ENCODE measurements at places on chromosomes 11 and 22.

GRCh38 chr11:114522818-114523217 lies 36.9 kb downstream of the NXPE1 start:
- DNase-seq, result no peak

DNA sequence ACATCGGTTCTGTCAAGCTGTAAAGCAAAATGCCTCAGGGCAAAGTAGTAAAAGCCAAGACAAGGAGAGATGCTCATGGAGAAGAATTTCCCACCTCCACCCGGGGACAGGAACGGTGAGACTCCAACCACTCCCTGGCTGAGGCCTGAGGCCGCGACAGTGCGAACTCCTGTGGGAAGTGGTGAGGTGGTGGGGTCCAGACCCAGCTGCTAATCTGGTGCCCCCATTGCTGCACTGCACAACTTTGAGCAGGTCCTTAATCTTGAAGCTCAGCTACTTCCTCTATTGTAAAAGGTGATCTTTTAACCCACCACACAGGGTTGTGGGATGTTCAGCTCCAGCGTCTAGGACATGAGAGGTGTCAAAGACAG lies 83.9 kb downstream of the ZC3H12C start:
- no peak for DNase-seq

DNA sequence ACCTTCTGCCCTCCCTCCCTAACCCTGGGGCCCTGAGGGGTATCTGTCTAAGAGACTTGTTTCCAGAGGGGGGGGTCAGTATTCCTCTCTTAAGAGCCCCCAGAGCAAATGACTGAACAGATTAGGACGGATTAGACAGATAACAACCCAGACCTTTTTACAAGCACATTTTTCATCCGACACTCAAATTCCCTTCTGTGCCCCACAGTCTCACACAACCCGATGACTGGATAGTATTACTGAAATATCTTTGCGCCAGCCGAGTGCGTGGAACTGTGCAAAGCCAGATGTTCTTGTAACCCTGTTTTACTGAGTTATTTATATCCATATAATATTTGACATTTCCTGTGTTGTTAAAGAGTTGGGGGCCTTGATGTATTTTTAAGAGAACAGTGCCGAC lies 30.9 kb upstream of the FLI1 start:
- no peak for DNase-seq

GRCh38 chr22:38696606-38697424 lies 3.9 kb downstream of the JOSD1 start:
- no peak for DNase-seq

DNA sequence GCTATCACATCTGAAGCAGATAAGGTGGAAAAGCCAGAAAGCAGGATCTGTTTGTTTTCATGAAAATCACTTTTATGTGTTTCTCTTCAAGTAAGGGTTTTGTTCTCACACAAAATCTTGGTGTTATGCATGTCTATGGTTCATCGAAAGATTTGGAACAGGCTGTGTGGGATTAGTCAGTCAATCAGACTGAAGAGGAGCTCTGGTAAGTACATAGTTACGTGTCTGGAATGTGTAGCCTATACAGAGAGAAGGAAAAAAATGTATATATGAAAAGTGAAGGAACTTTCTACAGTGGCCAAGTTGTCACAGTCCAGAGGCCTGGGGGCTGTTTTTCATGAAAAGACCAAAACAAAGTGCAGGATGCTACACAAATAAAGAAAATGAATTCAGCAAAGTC lies 156.7 kb downstream of the CNTN5 start:
- no peak for DNase-seq

DNA sequence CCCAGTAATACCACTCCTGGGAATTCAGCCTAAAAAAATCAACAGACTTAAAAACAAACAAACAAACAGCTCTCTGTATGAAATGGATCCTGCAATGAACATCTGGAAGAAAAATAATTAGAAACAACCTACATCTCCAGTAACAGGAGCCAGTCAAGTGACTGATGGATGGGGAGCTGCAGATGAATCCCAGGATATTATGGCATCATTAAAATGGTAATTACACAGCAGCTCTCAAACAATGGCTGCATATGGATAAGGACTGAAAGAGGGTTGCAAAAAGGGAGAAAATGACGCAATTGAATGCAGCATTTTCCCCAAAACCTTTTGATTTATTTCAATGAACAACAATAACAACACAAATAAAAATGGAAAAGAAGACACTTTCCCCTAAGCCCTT lies 4.1 kb downstream of the NPTXR start:
- no peak for DNase-seq

DNA sequence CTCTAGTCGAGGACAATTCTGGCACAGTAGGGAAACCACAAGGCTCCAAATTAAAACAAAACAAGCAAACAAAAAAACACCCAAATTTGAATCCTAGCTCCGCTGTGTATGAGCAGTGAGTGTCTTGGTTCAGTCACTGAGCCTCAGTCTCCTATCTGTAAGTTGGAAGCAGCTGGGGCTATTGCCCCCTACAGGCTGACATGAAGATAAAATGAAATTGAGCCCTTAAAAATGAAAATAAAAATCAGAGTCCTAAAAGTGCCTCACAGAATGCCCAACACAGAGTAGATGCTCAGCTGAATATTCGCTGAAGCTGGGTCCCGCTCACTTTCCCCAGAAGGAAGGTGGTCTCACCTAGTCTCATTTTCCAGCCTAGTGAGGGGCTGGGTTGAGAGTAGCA lies 65.2 kb downstream of the PDE2A start:
- DNase-seq, result no peak

GRCh38 chr11:130999992-131000770 lies 83.9 kb upstream of the SNX19 start:
- no peak for DNase-seq

GRCh38 chr11:117256573-117256972 lies 24.1 kb downstream of the RNF214 start:
- DNase-seq, result no peak

GRCh38 chr11:134410766-134411165 lies 1.3 kb downstream of the B3GAT1 start:
- DNase-seq, result no peak

DNA sequence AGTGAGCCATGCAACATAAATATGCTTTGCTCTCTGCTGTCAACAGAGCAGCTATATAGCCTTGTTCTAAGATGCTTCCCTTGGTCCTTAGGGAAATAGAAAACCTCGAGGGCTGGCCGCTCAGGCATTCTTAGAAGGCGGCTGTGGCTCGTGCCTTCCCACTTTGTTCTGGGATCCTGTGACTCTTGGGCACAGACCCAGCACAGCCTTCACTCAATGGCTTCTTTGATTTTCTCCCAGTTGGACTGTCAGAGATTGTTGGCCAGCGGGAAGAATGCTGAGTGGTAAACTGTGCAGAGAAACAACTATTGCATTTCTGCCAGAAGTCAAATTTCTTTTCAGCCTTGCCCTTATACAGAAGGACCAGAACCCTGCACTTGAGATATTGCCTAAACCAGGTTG lies 9.5 kb upstream of the MICAL2 start:
- no peak for DNase-seq

DNA sequence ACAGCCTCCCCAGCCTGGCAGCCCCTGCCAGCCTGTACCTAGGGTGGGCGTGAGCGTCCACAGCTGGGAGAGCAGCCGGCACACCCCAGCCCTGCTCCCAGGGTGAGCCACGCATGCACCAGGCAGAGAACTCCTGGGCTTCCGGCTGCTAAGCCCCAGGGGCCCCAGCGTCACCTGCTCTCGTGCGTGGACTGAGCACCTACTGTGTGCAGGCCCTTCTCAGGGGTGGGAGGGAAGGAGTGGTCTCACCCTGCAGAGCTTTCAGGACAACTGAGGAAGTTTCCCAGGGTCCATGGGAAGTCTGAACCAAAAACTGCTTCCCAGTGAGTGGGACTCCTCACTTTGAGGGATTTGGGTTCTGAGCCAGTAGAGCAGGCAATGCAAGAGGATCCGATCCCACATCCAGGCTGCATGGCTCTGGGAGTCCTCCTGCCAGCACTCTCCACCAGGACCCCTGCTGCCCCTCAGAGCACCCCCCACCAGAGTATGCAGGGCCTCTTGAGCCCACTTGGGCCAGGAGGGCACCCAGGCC lies 47.1 kb upstream of the PRODH start:
- no peak for DNase-seq

DNA sequence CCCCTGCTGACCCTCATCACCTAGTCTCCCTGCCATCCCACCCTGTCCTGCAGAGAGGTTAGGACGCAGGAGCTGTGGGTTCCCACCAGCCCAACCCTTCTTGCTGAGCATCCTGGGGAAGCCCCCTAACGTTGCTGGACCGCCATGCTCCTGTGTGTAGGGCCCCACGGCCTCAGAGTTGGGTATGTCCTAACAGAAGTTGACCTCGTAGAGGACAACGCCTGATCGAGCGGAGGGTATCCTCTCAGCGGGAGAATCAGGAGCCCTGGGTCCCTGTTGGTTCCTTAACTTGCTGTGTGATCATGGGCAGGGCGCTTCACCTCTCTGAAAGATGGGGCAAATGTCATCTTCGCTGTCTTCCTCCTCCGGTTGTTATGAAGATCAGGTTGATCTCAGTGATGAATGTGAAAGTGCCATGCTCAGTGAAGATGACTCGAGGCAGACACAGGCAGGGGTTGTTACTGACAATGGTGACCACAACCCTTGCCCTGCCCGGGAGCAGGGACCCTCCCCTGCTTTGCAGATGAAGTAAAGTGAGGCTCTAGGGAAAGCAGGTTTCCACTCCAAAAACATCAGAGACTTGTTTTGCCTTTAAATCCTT lies 19.3 kb upstream of the CD5 start:
- no peak for DNase-seq

DNA sequence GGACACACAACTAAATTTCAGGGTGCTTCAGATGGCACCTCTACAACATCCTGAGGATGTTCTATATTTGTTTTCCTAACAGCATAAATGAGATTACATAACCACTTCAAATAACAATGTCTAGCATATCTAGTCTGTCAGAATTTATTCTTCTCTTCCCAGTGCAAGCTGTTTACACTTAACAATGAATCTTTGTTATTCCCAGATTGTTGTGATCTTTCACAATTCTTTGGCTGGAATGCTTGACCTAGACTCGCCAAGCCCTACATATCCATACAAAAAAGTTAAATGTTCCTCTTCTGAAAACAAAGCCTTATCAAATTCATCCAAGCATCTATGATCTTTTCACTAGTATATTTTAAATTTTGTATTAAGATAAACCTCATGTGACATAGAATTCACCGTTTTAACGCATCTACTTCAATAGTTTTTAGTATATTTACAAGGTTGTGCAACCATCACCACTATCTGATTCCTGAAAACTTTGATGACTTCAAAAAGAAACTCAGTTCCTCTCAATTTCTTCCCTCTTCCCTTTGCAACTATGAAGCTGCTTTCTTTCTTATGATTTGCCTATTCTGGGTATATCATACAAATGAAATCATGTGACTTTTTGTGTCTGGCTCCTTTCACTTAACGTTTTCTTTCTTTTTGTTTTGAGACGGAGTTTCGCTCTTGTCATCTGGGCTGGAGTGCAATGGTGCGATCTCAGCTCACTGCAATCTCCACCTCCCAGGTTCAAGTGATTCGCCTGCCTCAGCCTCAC lies 61.7 kb upstream of the CHRNA10 start:
- no peak for DNase-seq

DNA sequence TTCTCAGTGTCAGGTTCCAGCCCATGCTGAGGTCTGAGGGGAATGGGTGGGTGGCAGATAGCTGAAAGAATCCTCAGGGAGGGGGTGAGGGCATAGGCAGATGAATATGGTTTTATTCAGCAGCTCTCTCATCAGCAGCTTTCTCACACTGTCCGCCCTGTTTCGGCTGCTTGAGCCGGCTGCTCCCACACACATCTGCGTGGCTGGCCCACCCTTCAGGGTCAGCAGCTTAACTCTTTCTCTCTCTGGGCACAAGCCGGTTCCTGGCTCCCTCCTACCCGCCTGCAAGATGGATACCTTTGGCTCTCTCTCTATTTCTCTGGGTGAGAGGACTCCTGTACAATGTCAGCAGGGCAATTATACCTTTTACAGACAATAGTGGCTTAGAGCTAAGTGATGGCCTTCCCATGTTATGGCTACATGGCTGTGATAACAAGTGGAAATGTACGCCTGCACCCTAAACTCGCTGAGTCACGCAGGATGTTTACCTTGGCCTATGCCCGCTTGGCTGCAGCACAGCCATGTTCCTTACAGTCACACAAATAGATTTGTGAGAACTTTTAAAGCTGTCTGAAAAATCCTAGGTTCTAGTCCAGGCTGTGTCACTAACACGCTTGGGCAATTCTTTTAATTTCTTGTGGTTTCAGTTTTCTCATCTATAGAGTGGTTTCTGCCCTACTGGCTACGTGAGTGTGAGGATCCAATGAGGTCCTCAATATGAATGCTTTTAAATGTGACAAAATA lies 4.1 kb downstream of the MMP20 start:
- DNase-seq, result no peak

DNA sequence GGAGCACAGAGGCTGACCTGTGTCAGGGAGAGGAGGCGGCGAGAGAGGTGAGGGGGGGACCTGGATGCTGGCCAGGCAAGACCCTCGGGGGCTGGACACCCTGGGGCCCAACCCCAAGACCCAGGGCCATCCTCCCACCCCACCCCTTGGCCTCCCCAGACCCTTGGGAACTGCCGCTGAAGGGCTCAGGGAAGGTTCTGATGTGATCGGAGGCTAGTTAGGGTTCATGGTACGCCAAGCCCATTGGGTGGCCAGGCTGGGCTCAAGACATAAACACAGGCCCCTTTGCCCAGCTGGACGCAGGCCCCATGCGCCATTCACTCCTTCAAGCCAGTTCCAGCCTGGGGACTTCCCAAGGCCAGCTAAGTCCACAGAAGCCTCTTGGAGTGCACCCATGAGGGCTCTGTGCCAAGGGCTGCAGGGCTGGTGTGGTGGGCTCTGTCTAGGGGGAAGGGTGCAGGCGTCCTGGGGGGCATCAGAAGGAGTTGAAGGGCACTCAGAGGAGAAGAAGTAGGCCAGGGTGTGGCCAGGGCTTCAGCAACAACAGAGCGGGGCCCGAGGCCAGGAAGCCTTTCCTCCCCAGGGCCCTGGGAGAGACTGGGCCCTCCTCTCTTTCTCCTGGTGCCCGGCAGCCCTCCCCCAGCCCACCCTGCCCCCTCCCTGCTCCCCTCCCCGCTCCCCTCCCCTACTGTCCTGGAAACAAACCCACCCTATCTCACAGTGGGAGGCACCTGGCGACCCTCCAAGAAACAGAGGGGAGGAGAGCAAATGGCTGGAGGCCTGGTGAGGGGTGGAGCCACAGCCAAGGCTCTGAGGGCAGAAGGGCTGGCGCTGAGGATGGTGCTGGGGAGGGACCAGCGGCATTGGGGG lies 12.9 kb downstream of the TSPAN32 start:
- no peak for DNase-seq

- no peak for DNase-seq
Observed at GRCh38 chr11:5283882-5284281, 14.1 kb upstream of the HBE1 start.

DNA sequence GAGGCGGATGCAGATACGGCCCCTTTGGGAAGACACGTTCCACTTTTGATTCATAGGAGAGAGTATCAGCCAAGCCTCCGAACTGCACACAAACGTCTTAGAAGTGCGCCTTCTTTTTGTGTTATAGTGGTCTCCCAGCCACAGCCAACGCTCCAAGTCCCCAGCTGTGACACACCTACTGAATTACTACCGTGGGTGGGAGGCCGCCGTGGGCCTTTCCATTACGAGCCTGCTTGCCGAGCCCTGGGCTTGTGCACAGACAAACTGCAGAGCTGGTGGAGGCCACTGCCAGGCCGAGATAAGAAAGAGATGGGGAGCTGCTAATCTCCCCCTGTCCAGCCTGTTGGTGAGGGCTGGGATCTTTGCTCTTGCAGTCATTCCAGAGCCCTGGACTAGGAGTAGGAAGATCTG lies 761 bp downstream of the HMBS start:
- peak; percentile 24 for DNase-seq

GRCh38 chr22:41301085-41302020 lies at the start of gene ZC3H7B:
ZC3H7B (plus strand) TSS chr22:41301525; CDS start chr22:41320661, 19,136 bp downstream.
- peak; percentile 72 for DNase-seq
